ENCODE measurements at places on chromosomes 6 and 20.

DNA sequence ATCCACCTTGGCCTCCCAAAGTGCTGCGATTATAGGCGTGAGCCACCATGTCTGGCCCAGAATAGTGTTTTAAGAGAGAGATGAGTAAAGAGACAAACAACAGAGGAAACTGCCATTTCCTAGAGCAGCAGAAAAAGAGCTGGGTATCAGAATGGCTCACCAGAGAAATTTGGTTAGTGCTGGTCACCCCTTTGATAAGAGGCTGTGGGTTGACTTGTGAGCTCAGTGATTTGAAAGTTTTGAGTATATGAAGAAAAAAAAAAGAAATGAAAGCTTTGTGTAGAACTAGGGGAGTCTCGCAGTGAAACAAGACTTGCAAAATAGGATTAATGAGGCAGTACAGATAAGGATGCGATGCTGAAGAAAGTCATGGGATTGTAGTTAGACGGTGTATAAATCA is 29.6 kb downstream of the MGME1 start:
- no peak for DNase-seq

DNA sequence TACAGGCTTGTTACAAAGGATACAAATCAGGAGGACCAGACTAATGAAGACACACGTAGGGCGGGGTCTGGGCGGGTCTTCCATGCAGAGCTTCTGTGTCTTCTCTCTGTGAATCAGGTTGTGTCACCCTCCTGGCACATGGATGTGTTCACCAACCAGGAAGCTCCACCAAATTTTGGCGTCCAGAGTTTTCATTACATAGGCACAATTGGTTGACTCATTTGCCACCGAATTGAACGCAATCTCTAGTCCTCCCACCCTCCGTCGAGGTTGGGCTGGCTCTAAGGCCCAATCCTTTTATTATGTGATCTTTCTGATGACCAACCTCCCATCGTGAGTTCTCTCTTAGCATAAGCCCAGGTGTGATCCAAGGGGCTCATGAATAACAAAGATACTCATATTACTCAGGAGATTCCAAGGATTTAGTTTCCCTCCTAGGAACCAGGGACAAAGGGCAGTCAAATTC is 36.3 kb upstream of the DDR1 start:
- DNase-seq, result no peak

DNA sequence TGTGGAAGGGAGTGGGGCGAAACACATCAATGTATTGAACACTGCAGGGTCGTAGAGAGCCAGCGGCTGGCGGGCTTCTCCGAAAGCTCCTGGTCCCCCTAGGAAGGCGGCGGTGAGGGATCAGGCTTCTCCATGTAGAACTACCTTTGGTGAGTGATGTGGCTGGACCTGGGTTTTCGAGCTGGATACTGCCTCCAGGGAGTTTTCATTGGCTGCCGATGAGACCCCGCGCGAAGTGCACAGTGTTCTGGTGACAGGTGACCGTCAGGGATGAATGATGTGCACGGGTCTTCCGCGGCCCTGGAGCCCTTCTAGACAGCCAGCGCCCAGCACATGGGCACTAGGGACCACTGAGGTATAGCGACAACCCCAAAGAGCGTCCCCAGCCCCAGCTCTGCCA is 16.4 kb downstream of the ABT1 start:
- DNase-seq, result no peak

DNA sequence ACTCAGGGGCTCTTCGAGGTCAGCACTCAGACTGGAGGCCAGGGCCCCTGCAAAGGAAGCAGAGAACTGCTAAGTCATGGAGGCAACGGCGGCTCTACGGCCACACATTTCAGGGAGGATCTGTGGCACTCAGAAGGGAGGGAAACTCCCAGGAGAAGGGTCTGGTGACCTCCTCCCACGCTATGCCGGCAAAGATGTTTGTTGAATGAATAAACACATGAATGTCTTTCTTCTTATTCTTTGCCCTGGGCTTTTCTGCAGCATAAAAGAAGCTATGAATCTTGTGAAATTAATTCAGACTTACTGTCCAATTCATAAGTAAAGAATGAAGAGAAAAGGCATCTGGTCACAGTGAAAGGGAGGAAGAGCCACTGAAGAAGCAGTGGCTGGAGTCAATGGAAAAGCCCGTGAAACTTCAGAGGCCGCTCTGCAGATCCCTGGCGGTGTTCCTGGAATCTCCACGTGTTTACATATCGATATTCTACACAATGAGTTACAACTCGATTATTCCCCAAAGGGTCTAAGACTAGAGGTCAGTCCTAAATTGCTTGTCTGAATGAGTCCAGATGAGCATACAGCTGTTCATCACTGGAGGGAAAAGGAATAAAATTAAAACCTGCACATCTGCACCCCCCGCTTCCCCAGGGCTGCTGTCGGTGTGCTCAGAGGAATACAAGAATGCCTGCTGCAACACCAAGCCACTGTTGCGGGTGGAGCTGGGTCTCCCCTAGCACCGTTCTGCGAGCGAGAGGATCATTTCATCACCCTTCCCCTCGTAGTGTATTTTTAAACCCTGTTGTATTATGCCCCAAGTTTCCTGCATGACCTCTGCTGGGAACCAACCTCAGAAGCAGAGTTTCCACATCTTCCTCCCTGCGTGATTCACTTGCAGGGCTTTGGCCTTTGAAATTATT is 25.6 kb downstream of the INSM1 start:
- DNase-seq, result no peak

DNA sequence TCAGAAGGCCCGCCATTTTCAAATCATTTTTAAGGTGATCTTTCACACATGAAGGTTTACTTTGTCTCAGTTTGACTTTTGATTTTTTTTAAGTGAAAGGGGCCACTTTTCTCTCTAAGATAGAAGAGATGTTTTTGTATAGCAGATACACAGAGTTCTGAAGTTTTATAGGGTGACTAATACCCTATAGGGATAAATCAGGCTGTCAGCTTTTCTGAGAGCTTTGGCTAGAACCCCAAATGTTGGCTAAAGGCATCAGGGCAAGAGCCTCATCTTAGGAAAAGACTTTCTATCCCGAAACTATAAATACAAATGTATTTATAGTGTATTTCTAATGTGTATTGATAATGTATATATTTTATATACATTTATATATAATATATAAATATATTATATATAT is 181.4 kb downstream of the TBX18 start:
- no peak for DNase-seq

DNA sequence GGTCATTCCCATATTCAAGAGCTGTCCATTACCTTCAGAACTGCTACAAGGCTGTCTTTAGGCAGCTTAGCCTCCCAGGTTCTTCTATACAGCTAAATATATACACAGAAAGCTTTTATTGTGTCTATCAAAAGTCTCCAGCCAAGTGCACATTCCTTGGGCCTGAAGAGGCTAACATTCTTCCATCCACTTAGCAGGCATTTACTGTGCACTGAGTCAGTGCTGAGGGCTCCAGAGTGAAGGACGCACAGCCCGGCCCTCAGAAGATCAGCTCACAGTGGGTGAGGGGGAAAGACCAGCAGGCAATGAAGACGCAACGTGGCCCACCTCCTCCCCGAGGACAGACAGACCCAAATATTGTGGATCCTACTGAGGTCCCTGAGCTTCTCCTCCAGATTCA is 569.9 kb downstream of the CDH26 start:
- no peak for DNase-seq

GRCh38 chr20:11777387-11778205 is 140.1 kb upstream of the BTBD3 start:
- DNase-seq, result no peak

DNA sequence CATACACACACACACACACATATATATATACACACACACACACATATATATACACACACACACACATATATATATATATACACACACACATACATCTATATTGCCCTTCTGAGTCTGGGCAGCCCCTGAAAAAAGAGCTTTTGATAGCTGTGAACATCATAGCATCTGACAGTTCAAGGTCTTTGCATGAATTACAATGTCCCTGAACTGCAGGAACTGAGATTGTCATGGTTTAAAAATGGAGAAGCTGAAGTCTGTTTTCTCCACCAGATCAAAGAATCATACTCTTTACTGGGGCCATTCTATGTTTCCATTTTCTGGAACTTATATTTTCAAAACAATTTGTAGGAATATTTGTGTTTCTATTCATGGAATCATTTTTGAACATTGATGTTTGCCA is 189.8 kb downstream of the ZDHHC14 start:
- DNase-seq, result no peak

- DNase-seq, result no peak
These were observed 150.6 kb upstream of the AFDN start for GRCh38 chr6:167676000-167676665.

- DNase-seq, result no peak
These were observed 2.4 kb downstream of the SLC22A23 start for GRCh38 chr6:3454273-3455010.

GRCh38 chr20:5524896-5525295 is 208.1 kb upstream of the PROKR2 start:
- no peak for DNase-seq

- no peak for DNase-seq
These were observed 43.6 kb downstream of the REPS1 start for GRCh38 chr6:138944412-138944811.

- DNase-seq, result no peak
These were observed 37.9 kb upstream of the FUCA2 start for GRCh38 chr6:143549221-143549948.

DNA sequence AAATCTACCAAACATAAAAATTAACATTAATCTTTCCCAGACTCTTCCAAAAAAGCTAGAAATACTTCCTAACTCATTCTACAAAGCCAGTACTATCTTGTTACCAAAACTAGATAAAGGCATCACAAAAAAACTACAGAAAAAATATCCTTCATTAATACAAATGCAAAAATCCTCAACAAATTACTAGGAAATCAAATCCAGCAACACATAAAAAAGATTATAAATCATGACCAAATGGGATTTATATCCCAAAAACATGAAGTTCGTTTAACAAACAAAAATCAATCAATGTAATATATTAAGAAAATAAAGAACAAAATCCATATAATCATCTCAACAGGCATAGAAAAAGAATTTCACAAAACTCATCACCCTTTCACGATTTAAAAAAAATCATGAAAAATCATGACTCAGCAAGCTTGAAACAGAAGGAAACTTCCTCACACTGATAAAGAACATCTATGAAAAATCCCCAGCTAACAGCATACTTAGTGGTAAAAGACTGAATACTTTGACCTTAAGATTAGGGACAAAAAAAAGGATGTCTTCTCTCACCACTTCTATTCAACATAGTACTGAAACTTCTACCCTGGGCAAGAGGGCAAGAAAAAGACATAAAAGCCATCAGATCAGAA is 43.2 kb downstream of the RANBP9 start:
- DNase-seq, result no peak

DNA sequence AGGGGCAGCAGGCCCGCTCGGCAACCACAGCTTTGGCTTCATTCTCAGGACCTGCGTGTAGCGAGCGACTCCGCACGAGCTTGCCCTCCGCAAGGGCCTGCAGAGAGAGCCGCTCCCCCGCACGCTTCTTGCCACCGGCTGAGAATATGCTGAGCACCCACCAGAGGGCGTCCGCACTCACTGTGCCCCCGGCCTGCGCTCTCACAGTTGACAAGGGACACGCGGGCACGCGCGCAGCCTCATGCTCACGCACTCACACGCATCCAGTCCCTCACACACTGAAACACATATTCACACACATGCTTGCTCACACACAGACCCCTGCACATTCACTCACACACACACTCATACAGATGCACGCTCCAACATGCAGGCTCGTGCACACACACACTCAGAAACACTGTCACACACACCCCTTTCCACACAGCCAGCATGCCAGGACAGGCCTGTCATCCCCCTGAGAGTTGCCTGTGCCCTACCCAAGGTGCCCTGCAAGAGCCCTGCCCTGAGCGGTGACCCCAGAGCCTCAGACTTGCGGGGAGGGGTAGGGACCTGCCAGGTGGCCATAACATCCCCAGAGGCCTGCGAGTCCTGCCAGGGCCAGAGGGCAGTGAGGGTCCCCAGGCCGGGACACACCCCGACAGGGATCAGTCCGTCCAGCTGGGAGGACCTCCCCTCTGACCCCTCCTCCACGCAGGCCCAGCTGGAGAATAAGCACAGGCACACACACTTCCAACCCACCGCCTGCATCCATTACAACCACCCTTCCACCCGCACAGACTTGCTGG is 174.1 kb downstream of the BMP7 start:
- DNase-seq, result peak; percentile 8

GRCh38 chr6:156686301-156686994 is 90.7 kb upstream of the ARID1B start:
- DNase-seq, result peak; percentile 5

DNA sequence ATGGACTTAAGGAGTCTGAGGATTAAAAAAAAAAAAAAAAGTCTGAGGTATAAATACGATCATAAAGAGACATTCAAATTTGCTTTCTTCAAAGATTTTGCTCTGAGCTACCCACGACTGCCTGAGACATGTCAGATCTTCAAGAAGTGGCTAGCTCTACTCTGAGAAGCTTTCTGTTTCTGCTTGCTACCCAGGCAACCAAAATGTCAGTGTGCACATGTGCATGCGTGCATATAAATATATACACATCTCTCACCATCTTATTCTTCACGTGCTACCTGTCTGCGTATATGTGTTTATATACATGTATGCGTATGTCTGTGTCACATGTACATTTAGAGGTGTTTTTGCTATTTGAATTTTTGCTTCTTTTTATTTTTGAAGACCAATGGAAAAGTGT is 299.6 kb upstream of the STXBP5 start:
- DNase-seq, result no peak

GRCh38 chr6:71523548-71523947 is 234.9 kb downstream of the OGFRL1 start:
- no peak for DNase-seq

DNA sequence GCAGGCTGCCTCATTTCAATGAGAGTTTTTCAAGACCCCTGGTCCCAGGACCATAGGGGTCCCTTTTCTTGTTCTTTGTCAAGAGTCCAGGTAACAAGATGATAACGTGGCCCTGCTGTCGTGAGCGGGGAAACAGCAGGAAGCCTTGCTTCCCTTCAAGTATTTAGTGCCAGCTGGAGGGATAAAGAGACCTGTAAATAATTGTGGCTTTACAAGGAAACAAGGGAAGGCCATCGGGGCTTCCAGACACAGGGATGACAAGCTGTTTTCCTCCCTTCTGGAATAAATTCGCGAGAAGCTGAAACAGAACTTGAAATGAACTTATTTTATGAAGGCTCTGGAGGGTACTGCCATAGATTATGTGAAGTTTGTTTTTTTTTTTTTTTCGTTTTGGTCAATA is 163.2 kb downstream of the SYNDIG1 start:
- no peak for DNase-seq

- no peak for DNase-seq
These were observed 155.2 kb downstream of the PACRG start for GRCh38 chr6:162882801-162883481.

GRCh38 chr20:9280666-9281065 is 211.8 kb downstream of the PLCB4 start:
- DNase-seq, result no peak

DNA sequence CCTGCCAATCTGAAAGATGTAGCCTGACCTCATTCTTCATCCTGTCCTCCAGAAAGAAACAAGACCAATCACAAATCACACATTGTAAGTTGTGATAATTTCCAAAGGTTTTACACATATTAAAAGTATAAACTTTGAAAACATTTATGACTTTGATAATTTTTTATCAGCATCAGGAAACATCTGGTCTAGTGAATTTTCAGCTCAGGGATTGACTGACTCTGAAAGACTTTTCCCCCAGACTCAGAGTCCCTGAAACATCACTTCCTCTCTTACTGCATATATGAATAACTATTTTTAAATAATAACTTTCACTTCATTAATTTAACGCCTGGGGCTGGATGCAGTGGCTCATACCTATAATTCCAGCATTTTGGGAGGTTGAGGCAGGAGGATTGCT is 48.5 kb upstream of the SSTR4 start:
- no peak for DNase-seq
